ENCODE measurements at places on chromosomes 1 and 21.

- no peak for DNase-seq
These were observed 315.3 kb upstream of the DUSP10 start for GRCh38 chr1:222057162-222057561.

- DNase-seq, result no peak
These were observed 130.1 kb upstream of the MAP1LC3C start for GRCh38 chr1:242128951-242129502.

- no peak for DNase-seq
These were observed 14.1 kb upstream of the FAAH start for GRCh38 chr1:46379996-46380395.

DNA sequence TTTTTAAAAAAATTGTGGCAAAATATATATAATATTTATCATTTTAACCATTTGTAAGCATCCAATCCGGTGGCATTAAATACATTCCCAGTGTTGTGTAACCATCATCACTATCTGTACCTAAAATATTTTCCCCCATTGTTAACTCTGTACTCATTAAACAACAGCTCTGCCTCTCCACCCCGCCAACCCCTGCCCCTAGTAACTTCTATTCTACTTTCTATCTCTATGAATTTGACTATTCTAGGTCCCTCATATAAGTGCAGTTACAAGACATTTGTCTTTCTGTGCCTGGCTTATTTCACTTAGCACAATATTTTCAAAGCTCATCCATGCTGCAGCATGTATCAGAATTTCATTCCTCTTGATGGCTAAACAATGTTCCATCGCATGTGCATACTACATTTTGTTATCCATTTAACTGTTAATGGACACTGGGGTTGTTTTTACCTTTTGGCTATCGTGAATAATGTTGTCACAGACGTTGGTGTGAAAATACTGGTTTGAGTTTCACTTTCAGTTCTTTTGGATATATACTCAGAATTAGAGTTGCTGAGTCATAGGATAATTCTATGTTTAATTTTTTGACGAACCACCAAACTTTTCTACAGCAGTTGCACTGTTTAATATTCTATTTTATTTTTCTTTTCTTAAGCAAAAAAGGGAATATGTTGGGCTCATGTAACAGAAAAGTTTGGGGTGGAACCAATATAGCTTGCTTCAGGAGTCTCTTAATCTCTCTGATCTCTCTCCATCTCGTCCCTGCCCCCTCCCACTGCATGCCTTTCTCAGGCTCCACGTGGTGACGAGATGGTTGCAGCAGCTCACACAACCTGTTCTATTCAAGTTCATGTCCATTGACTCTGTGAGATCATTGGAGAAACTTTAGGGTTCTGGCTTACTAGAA, 25.2 kb upstream of the RCAN1 start:
- peak; percentile 77 for DNase-seq

GRCh38 chr1:217605390-217605789, 25.5 kb downstream of the GPATCH2 start:
- no peak for DNase-seq

- no peak for DNase-seq
These were observed 181.2 kb upstream of the IVNS1ABP start for GRCh38 chr1:185498207-185498606.

- DNase-seq, result no peak
These were observed 46.5 kb downstream of the LUZP1 start for GRCh38 chr1:23122023-23122748.

DNA sequence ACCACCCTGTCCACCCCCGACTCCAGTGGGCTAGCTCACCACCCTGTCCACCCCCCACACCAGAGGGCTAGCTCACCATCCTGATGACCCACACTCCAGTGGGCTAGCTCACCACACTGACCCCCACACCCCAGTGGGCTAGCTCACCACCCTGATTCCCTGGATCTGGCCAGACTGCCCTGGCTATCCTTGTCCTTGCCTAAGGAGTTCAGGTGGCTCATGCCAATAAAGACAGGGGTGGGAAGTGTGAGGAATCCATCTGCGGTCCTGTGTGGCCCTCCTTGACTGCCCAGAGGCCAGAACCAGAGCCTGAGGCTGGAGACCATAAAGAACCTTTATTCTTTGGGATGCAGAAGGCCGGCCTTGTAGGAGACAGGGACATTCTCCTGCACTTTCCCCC, 3.6 kb downstream of the PADI1 start:
- no peak for DNase-seq

DNA sequence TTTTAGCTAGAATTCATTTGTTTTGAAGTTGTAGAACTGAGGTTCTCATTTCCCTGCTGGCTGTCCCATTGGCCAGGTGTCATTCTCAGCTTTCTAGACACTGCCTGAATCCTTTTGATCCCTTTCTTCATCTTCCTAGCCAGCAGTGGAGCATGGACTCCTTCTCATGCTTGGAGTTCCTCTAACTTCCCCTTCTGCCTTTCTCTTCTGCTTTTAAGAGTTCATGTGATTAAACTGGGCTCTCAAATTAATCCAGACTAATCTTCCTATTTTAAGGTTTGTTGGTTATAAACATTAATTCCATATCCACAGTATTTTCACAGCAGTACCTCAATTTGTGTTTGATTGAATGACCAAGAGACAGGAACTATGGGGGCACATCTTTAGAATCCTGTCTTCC, 52.3 kb downstream of the ADAMTS5 start:
- no peak for DNase-seq

- DNase-seq, result no peak
These were observed 107.1 kb downstream of the TLR5 start for GRCh38 chr1:223035724-223036478.

DNA sequence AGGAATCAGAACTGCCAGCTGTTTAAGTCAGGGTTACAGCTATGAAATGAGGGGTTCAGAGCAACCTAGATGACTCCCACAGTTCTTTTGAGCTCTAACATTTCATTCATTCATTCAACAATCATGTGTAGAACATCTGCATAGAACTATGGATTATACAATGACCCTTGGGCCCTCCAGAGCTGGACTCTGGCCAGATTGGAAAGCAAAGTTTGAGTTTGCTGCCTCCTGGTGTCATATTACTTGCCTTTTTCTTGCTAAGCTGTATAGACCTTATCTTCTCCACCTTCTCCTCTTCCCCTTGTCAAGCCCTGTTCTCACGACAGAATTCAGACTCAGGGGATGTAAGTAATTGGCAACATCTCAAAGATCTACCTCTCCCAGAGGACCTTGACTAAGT, 4.0 kb downstream of the CASQ2 start:
- DNase-seq, result no peak

GRCh38 chr1:225451840-225452515, 24.1 kb upstream of the LBR start:
- DNase-seq, result peak; percentile 52

DNA sequence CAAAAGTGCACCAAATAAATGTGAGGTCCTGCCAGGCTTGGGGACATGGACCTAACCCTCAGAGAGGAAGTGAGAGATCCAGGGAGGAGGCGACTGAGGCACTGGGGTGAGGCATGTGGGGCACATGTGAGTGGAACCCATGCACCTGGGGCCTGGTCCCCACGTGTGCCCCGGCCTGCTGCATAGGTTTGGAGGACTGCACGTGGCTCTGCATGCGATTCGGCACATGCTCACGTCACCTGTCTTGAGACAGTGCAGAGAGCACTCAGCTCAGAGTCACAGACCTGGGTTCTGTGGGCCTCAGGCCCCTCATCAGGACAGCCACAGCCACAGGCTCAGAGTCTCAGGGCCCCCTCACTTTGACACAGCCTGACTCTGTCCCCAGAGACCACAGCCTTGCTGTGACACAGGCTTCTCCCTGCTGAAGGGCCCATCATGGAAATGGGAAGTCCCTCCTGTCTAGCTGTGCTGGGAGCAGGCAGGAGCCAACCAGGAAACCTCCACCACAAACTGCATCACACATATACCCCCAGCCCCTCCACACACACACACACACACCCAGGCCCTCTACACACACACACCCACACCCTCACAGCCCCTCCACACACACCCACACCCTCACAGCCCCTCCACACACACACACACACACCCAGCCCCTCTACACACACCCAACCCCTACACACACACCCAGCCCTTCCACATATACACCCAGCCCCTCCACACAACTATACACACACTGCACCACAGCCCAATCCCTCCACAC, 48.2 kb downstream of the SLC9A1 start:
- no peak for DNase-seq

- no peak for DNase-seq
These were observed 55.1 kb upstream of the GJA5 start for GRCh38 chr1:147815503-147815902.

- DNase-seq, result no peak
These were observed 460.5 kb upstream of the ADGRL2 start for GRCh38 chr1:81340239-81340638.

DNA sequence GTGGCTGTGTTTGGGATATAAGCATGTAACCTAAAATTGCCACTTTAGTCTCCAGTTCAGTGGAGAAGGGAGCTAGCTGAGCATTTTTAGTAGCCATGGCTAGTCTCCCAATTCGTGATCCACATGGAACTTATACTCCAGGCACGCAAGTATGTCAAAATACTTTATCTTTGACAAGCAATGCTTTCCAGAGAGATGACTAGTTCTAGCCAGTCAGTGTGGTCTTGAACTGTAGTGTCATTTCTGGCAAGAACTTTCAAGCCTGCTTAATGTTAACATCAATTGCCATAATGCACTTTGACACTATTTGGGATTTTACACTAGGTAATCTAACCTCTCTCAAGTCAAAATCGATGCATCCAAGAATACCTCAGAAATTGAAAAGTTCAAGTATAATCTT, 660.0 kb downstream of the PTPRC start:
- DNase-seq, result no peak

DNA sequence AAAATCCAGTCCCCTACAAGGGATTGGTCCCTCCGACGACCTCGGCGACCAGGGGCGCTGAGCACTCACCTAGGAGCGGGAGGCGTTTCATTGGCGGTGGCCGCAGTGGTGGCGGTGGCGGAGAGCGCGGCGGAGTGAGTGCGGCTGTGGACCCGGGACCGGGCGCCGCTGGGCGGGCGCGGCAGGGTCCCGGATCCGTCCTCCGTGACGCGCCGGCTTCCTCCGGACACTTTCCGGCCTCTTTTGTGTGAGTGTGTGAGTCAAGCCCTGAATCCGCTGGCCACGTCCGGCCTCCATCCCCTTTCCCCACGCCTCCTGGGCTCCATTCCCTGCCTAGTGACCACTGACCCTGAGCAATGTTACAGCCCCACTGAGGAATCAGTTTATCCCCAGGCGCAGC, at the start of gene ADGRL4:
Gene ADGRL4 (minus strand): TSS at position 167 of the 400 bp plus-strand sequence. CDS start 76 bp downstream, at position 91.
- DNase-seq, result no peak

GRCh38 chr1:243849421-243850201, 432 bp downstream of the AKT3 start:
- peak; percentile 91 for DNase-seq

- no peak for DNase-seq
These were observed 108.2 kb downstream of the TGFBR3 start for GRCh38 chr1:91777630-91778300.

DNA sequence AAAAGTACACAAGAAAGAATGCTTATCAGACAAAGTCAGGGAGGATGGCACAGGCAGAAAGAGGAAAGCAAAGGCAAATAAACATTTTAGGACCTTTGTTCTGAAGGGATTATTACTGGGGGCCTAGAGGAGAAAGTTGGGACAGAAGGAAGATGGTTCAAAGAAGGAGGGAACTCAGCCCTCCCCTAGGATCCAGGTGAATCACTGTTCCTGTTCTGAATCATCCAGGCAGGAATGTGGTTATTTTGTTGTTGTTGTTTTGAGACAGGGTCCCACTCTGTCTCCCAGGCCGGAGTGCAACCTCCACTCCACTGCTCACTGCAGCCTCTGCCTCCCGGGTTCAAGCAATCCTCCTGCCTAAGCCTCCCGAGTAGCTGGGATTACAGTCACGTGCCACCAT, 38.5 kb upstream of the PSEN2 start:
- DNase-seq, result no peak

DNA sequence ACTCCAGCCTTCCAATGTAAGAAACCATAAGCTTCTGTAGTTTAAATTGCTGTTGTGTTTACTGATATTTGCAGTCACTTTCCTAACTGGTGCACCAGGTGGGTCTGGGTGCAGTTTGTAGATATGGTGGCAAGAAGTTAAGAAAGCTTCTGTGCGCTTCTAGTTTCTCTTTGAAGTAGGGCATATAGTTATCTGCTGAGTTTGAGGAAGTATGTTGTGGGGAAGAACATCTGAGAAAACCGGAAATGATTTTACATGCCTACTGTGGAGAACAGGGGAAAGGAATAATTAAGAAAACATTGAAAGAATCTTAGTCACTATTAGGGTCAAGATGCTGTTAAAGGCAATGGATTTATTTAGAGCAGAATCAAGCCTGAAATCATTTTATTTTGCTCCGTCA, 14.9 kb upstream of the SLC44A5 start:
- no peak for DNase-seq

DNA sequence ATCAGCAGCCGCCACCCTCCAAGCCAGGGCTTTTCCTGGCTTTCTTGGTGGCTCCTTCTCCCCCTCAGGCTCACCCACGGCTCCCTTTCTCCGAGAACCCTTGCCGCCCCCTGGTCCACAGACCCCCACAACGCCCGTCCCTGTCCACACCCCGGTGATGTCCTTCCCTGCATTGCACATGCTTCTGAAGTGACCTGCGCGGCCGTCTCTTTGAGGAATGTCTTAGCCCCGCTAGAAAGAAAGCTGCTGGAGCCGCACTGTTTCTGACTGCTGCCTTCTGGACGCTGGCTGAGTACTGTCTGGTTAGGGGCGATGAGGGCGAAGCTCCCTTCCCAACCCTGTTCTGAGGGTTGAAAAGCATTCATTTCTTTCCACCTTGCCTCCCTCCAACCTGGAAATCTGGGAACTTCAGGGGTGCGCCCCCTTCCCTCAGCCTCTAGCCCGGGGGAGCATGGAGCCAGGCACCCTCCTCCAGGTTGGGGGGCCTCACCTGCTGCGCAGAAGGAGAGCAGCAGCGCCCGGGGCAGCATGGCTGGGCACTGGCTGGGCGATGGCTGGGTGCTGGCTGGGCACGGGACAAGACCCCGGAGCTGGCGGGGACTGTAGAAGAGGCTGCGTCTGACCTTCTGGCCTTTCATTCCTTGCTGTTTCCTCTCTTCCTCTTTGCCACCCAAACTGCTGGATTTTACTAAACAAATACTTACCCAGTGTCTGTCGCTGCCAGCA, at the start of gene CLEC20A:
Gene CLEC20A (minus strand): TSS at position 555 of the 726 bp plus-strand sequence. CDS start 25 bp downstream, at position 530.
- DNase-seq, result peak; percentile 49

DNA sequence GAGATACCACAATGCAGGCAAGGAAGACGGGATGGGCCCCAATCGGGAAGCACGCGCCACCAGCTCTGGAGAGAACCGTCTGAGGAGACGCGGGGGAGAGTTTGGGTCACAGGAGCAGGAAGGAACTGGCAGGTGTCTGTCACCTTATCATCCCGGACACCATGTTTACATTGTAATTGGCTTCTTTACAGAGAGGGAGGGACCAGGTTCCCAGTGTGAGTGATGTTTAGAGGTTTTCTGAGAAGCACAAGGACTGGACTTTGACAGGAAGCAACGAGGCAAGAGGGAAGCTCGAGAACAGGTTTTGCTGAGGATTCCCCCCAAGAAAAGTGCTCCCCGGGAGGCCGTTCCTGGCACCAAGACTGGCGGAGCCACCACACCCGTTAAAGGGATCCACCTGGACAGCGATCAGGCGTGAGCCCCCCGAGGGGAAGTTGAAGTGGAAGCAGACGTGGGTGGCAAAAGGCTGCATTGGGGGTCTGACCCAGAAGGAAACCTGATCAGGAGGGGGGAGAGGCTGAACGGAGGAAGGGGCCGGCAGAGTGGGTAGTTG, 957 bp downstream of the EPS15 start:
- DNase-seq, result peak; percentile 79

Data from activated effector memory CD4-positive, alpha-beta T cell treated with anti-CD3 and anti-CD28 coated beads, Interleukin-2, amount 50 U/mL, for 16 hours (primary cell).